ENCODE measurements at places on chromosomes 13 and 19. TPM values are rescaled to one million over a fixed set of nuclear protein-coding genes. Genes with fewer than 3 reads are reported as not detected.

Gene LRFN3
- total RNA-seq: 7.4 TPM

Gene S1PR4
- 0.92 TPM for total RNA-seq

Gene LRRC8E
- total RNA-seq: 4.7 TPM

- no peak for DNase-seq
Measured at GRCh38 chr13:27842571-27842970, 50.3 kb downstream of the GSX1 start.

Gene EGLN2
- 22.3 TPM for total RNA-seq

DNA sequence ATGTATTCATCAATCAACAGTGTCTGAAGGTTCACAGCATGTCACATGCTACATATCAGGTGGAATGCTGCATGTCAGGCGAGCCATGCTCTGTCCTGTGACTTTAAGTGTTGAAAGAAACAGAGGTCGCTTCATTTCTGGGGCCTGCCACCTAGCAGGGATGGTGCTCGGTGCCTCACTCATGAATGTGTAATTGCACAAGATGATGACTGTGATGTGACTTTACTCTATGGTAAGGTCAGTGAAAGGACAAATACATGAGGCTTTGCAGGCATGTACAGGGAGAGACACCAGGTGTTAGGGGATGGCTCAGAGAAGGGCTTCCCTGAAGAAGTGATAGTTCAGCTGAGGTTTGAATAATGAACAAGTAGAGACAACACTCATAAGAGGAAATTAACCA lies 66.7 kb downstream of the FRY start:
- DNase-seq: no peak

DNA sequence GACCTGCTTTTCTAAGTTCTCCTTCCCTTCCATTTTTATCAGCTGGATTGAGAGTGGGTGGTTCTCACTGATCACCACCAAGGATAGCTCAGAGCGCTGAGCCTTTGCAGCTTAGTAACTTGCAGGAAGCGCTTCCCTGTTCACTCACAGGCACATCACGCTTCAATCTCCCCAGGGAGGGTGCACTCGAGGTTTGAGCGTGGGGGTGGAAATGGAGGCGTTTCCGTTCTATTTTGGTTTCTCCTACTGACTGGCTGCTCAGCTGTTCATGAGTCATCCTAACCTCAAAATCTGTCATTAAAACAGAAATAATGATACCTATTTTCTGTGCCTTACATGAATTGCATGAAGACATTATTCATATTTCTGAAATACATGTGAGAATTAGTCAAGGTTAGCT lies 292.1 kb downstream of the SPRY2 start:
- DNase-seq: no peak

Gene ZNF799
- 4.4 TPM for total RNA-seq

DNA sequence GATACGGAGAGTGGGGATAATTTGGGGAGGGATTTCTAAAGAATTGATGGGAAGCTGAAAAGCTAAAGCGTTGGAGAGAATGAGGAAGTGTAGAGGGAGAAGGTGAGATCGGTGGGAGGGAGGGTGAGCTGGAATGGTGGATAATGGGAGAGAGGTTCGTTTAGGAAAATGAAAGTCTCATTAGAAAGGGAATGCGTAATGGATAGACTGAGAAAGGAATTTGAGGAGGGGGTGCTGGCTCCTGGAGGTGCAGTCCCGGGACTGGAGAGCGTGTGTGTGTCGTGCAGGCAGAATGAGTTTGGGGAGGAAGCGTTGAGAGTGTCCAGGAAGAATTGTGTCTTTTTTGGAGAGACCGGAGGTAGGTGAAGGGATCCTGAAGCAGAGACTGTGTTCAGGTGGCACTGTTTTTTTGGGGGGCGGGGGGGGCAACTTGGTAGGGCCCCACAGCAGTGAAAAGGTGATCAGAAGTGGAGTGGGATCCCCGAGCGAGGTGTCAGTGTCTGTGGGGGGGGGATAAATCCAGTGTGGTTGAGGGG lies 1.4 kb downstream of the ACTN4 start:
- DNase-seq: no peak

DNA sequence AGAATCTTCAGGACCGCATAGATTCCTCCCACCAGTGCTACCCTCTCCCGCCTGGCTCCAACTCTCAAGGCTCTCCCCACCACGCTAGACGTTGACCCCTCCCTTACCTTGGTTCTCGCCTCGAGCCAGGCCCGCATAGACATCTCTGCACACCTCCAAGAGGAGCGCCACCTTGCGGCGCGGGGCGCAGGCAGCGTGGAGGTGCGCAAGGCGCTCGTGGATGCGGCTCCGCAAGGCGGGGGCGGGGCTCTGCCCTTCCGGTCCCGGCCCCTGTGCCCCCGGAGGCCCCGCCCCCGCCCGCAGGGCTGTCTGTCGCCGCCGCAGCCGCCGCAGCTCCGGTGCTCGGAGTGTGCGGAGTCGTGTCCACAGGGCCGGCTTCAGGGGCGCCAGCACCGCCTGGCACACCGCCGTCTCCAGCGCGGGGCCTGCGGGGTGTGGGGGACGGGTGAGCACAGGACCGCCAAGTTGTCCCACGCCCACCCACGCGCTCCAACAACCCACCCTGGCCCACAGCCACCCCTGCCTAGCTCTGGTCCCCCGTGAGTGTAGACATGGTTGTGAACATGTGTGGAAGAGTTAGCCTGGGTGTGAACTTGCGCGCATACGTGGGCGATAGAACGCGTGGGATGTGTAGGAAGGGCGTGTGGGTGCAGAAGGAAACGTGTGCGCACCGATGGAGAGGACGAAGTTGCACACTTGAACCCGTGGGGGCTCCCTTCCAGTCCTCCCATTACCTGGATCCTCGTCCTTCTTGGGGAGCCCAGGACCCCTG lies 8.1 kb downstream of the RINL start:
- DNase-seq: peak; percentile 87

GRCh38 chr19:37466277-37466797 lies 907 bp downstream of the ZNF569 start:
- DNase-seq: no peak

- DNase-seq: peak; percentile 71
Measured at GRCh38 chr19:17346109-17346671, 8.8 kb downstream of the GTPBP3 start.

DNA sequence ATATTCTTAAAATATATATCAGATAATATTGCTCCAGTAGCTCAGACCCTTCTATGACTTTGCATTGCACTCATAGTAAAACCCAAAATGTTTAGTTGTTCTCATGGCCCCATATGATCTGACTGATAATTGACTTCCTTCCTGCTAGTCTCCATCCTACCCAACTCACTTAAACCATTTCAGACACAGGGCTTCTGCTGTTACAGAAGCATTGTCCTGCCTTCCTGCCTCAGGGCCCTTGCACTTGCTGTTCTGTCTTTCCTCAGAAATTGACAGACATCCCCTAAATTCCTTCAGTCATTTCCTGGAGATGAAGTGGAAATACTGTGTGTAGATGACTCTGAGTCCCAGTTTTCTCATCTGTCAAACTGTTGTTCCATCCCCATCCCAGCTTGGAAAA lies 19.7 kb downstream of the FBXL12 start:
- DNase-seq: no peak

DNA sequence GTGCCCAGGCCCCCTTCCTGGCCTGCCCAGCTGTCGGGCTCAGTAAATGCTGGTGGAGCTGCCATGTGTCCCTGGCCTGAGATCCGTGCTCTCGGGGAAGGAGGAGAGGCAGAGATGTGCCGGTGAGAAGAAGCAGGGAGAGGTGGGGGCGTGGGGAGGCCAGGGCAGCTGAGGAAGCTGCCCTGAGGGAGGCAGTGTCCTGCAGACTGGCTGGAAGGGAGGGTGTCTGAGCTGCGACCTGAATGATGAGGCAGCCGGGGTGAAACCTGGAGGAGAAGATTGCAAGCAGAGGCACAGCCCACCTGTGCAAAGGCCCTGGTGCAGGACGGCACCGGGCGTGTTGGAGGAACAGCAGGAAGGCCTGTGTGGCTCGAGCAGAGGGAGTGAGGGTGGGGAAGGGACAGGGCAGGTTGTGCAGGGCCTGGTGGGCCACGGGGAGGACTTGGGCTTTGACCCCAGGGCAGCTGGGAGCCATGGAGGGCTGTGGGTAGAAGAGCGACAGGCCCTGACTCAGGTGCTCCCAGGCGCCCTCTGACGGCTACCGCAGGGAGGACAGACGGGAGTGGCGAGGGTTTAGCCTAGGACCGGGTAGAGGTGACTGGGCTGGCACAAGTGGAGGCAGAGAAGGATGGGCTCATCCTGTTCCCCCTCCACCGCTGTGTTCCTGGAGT lies 14.0 kb upstream of the CELF5 start:
- peak; percentile 55 for DNase-seq

DNA sequence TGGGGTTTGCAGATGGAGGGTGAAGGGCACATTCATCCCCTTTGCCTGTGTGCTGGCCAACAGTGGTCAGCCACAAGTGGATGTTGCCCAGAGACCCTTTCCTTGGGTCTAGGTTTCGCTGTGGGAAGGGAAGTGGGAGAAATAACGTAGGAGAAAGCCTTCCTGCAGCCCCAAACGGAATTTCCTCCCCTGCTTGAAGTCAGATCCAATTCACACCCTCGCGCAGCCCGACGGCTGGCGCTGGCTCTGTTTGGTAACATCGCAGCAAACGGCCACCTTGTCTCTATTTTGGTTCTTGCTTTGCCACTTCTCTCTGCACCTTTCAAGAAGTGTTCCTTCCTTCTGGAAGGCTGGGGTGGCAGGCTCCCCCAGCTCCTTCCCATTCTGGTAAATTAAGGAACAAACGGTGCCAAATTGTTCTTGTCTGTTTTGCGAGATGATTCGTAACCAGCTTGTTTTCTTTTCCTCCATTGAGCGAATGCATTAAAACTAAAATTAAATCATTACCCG lies 45.4 kb downstream of the CHST8 start:
- DNase-seq: no peak

Gene ZNF763
- 2.8 TPM for total RNA-seq

Gene ZNF90
- total RNA-seq: 3.0 TPM

GRCh38 chr13:23477101-23477500 lies 43.6 kb upstream of the SACS start:
- no peak for DNase-seq

- DNase-seq: no peak
Measured at GRCh38 chr13:92175330-92175729, 776.9 kb downstream of the GPC5 start.

- no peak for DNase-seq
Measured at GRCh38 chr13:100363874-100364273, 224.7 kb downstream of the GGACT start.

DNA sequence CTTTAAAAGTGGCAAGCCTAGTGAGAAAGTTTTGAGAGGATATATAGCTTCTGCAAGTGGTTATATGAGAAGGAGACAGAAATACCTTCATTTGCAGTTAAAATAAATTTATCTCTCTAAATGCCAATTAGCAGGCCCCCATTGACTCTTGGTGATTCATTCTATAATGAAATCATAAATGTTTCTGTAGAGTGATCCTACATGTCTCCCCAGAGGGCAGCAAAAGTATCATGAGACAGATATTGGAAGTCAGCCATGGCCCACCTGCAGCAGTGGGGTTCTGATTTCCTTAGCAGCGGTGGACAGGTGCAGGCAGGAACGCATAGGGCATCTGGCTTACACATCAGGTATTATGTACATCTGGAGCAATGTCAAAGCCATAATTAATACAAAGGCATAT lies 385.4 kb upstream of the SLC10A2 start:
- DNase-seq: no peak

- no peak for DNase-seq
Measured at GRCh38 chr13:91058066-91058465, 289.4 kb upstream of the MIR17HG start.

GRCh38 chr19:35090506-35091214 lies 25.0 kb upstream of the FXYD3 start:
- peak; percentile 92 for DNase-seq

Gene HSD17B14
- total RNA-seq: 2.3 TPM

- DNase-seq: no peak
Measured at GRCh38 chr13:42119041-42119440, 70.6 kb downstream of the DGKH start.

DNA sequence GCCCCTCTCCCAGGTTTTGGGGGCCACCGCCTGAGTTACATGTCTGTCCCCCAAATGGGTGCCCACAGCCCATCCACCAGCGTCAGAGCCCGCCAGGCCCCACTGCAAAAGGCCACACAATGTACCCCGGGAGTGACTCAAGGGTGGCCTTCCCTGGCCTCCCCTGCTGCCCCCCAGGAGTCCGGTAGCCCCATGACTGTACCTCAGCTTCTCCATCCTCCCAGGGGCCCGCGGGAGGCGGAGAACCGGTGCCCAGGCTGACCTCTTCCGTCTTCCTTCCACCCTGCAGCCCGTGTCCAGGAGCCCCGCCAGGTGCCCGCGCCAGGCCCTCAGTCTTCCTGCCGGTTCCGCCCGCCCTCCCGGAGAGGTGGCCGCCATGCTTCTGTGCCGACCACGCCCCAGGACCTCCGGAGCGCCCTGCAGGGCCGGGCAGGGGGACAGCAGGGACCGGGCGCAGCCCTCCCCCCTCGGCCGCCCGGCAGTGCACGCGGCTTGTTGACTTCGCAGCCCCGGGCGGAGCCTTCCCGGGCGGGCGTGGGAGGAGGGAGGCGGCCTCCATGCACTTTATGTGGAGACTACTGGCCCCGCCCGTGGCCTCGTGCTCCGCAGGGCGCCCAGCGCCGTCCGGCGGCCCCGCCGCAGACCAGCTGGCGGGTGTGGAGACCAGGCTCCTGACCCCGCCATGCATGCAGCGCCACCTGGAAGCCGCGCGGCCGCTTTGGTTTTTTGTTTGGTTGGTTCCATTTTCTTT lies 10.3 kb downstream of the CBARP start:
- DNase-seq: no peak

GRCh38 chr19:10553943-10554381 lies 10.3 kb downstream of the ATG4D start:
- no peak for DNase-seq

- no peak for DNase-seq
Measured at GRCh38 chr13:99158846-99159245, 41.8 kb upstream of the UBAC2 start.

DNA sequence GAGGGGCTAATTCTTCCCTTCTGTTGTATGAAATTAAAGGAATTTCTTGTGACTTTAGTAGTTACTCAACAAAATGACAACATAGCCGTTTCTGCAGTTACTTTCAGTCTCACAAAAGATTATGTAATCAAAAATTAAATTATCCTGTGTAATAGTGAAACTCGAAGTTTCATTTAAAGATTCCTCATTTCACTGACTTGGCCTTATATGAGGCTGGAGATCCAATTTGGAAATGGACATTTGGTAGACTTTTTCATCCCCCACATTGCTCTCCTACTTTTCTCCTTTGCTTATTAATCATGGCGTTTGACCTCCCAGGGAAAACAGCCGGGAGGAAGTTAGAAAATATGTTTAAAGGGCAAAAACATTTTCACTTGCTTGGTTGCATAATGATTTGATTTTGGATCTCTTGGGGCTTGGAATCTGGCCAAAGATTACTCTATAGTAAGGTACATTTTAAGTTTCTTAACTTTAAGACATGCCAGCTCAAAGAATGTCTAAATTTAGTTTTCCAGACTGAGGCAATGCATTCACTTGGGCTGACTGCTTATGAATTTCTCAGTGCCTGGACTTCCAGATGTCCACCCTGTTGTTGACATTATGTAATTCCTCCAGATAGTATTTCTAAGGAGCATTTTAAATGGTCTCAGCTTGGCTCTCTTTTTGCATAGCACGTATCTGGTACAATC lies 1364.9 kb upstream of the MIR17HG start:
- no peak for DNase-seq
